ENCODE measurements at places on chromosomes 5 and 9.

DNA sequence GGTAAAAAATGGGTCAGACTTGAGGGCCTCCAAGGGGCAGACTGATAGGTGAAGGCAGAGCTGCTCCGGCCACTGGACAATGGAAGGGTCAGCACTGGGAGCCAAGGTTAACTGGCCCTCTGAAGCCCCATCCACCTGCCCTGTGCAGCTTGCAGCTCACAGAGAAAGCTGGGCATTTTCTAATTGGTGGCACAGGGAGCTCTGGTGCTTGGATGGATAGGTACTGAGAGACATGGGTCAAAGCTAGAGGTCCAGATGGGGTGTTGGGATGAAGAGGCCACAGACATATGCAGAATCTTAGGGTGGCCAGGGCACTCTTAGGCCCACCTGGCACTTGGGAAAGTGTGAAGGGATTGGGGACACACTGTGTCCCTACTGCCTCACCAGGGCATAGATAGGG, 29.5 kb upstream of the SARDH start:
- no peak for DNase-seq

DNA sequence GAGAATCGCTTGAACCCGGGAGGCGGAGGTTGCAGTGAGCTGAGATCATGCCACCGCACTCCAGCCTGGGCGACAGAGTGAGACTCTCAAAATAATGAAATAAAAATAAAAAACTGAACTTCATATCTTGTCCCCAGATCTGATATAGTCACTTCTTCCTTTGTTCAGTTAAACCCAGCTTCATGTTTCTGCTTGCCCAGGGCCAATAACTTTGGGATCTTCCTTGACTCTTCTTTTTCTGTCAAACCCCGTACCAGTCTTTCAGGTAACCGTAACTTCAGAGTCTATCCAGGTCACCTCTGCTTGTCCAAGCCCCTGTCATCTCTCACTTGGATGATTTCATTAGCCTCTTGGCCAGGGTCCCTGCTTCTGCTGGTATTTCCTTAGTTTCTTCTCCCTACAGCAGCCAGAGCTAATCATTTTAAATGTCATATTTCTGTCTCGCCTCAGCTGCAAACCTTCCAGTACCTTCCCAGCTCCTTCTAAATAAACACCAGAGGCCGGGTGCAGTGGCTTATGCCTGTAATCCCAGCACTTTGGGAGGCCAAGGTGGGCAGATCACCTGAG, 19.7 kb upstream of the ABL1 start:
- no peak for DNase-seq

GRCh38 chr5:34552686-34553085, 103.4 kb upstream of the RAI14 start:
- no peak for DNase-seq

- no peak for DNase-seq
These were observed 4.5 kb upstream of the IL7R start for GRCh38 chr5:35852084-35852734.

- no peak for DNase-seq
These were observed 60.4 kb upstream of the OTP start for GRCh38 chr5:77698920-77699319.

- DNase-seq = no peak
These were observed 2.1 kb upstream of the ZFR start for GRCh38 chr5:32446630-32447029.

Measured in suprapubic skin (tissue), 4 donors.